ENCODE measurements at places on chromosomes 7 and 10. TPM values are rescaled to one million over a fixed set of nuclear protein-coding genes. Genes with fewer than 3 reads are reported as not detected.

Gene GIMAP5
- 150 TPM for total RNA-seq

Gene SRRM3
- total RNA-seq: 2.5 TPM

Gene HDAC9
- total RNA-seq: 26.3 TPM

Gene CDK1
- 33.7 TPM for total RNA-seq

Gene SKIDA1
- 0.97 TPM for total RNA-seq

Gene COL17A1
- total RNA-seq: 0.88 TPM

Gene MKI67
- 23.2 TPM for total RNA-seq

Gene NYAP1
- total RNA-seq: 2.6 TPM

Gene POLR3A
- total RNA-seq: 12.0 TPM

Gene BLVRA
- 19.4 TPM for total RNA-seq

Gene RPEL1
- total RNA-seq: not detected

Gene ELAPOR2
- total RNA-seq: 33.4 TPM

Gene CYP2W1
- not detected for total RNA-seq
